Hematopoietic multipotent progenitor cell treated with erythropoietin and hydrocortisone succinate and interleukin-3 and kit ligand, for 17 days (in vitro differentiated cells): ENCODE measurements at places on chromosomes 3 and 15.

- DNase-seq, result no peak
Observed at GRCh38 chr3:88211096-88211890, 61.5 kb downstream of the C3orf38 start.

DNA sequence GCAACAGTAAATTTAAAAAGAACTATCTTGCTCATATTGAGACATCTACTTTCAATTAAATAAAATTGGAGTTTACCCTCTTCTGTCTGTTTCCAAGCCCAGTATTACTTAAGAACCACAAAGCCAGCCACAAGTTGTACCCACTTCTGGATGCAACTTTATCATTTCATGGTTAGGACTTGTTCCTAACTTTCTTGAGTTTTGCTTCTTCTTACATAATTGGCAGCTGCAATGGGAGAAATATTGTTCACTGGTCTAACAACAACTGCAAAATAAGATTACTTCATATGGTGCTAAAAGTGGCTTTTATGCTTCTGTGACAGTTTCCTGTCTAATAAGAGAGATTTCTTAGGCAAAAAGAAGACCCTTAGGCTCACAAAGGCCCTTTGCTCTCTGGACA lies 240.6 kb downstream of the OTOL1 start:
- DNase-seq, result no peak

DNA sequence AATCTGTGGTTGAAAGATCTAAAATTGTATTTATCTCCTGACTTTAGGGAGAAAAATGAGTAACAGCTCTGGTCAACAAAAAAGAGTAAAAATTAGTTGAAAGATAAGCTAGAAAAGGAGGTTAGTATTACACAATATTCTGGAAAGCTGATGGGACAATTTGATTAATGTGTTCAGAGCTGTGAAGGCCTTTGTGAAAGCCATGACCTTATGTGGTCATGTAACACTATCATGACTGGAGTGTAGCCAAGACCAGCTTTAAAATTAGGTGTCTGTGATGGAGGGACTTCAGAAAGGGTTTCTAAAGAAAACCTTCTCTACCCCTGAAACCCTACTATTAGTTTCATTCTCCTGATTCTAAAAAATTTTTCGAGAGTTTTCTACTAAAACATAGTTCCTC lies 127.2 kb downstream of the NFKBIZ start:
- DNase-seq, result no peak

GRCh38 chr15:36803773-36804172 lies 224.3 kb downstream of the CDIN1 start:
- no peak for DNase-seq

GRCh38 chr15:31974855-31975829 lies 55.2 kb upstream of the CHRNA7 start:
- peak; percentile 20 for DNase-seq

- peak; percentile 90 for DNase-seq
Observed at GRCh38 chr3:133851266-133851906, 44.3 kb downstream of the RAB6B start.

GRCh38 chr3:5466065-5466464 lies 278.6 kb downstream of the EDEM1 start:
- DNase-seq, result no peak

- DNase-seq, result no peak
Observed at GRCh38 chr3:76442374-76442915, 597.5 kb upstream of the ROBO2 start.

DNA sequence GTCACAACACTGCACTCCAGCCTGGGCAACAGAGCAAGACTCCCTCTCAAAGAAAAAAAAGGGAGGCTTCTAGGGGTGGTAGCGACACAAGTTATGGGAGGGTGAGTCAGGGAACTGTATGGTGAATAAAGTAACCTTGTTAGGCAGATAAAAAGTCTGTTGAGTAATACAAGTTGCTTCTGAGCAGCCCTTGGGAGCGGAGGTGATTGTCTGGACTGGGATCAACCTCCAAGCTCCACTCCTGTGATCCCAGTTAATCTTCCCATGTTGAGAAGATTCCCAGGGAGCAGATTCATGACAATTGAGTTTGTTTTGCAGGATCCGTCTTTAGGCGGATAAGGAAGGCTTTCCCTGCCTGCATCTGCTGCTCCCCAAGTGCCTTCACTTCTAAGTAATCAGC lies 335.9 kb downstream of the THSD4 start:
- DNase-seq, result no peak

- no peak for DNase-seq
Observed at GRCh38 chr15:75109021-75109735, 85.8 kb downstream of the PPCDC start.

- DNase-seq, result no peak
Observed at GRCh38 chr3:126656371-126657134, 1.6 kb upstream of the TXNRD3 start.

GRCh38 chr15:100224206-100225185 lies 117.3 kb downstream of the ADAMTS17 start:
- DNase-seq, result no peak

DNA sequence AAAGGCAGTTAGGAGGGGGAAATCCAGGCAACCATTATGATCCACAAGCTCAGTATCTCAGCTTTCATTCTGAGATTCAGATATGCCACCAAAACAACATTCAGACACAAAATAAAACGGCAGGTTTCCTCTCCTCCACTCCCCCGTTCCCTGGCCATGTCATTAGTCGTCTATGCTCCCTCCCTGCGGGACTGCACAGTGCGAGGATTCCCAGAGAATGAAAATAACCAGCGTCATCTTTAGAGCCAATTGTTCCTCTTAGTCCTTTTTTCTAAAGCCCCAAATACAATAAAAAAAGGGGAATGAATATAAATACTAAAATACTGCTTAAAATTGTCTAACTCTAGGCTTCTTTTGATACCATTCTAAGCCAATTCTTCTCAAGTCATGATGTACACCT lies 7.8 kb upstream of the SLCO3A1 start:
- no peak for DNase-seq

GRCh38 chr3:151171145-151171757 lies 31.8 kb downstream of the GPR171 start:
- DNase-seq, result no peak

DNA sequence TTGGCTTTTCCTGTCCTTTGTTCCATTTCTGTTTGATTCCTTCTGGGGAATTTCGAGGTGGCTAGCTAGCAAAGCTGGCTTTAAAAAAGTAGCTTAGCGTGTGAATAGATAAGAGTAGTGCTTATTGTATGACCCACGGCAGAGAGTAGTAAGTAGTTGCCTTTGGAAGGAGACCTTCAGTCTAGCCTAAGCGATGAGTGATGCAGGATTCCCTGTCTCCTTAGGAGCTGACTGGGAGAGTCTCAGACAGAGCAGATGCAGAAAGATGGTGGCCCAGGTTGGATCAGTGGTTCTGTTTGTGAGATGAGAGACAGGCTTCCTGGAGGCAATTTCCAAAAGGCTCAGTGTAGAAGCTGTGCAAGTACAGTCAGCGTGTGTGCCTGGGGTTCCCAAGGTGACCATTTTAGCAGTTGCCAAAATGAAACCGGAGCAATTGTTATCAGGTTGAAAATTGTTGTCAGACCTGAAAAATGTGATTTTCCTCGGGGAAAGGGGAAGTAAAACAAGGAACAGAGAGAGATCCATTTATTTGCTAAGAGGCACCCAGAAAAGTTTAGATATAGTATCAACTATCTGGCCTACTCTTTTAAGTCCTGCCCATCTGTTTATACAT lies 681 bp upstream of the IL5RA start:
- DNase-seq, result no peak

DNA sequence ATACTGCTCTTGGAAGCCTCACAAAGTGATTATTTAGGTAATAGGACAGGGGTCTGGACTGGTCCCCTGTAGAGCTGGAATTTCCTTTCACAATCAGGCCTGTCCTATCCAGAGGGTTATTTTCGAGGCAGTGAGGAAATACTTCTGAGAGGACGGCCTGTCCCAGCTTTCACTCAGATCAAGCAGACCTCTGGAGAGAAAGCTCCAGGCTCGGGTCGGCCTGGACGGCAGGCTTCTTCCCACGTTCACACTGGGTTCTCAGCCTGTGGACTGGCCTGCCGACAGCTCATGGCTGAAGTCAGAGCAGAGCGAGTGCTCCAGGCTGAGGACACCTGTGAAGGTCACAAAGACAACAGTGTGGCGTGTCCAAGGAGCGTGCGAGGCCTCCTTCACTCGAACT lies 405.3 kb downstream of the VPS13C start:
- no peak for DNase-seq

DNA sequence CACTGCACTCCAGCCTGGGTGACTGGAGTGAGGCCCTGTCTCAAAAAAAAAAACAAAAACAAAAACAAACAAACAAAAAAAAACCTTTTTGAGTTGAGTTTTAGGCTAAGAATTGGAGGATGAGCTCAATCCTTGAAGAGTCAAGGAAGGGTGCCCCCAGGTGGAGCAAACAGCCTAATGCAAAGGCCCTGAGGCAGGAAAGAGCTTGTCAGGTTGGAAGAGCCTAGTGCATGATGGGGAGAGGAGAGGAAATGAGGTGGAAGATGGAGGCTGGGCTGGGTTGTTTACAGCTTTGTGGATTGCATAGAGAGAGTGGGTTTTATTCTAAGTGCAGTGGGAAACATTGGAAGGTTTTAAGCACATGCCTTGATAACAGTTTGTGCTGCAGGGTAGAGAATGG lies 2.1 kb upstream of the SNX22 start:
- DNase-seq, result peak; percentile 76

GRCh38 chr3:73432023-73432705 lies 192.6 kb downstream of the PDZRN3 start:
- DNase-seq, result no peak

- DNase-seq, result peak; percentile 77
Observed at GRCh38 chr3:142027735-142028134, 121.6 kb downstream of the TFDP2 start.

DNA sequence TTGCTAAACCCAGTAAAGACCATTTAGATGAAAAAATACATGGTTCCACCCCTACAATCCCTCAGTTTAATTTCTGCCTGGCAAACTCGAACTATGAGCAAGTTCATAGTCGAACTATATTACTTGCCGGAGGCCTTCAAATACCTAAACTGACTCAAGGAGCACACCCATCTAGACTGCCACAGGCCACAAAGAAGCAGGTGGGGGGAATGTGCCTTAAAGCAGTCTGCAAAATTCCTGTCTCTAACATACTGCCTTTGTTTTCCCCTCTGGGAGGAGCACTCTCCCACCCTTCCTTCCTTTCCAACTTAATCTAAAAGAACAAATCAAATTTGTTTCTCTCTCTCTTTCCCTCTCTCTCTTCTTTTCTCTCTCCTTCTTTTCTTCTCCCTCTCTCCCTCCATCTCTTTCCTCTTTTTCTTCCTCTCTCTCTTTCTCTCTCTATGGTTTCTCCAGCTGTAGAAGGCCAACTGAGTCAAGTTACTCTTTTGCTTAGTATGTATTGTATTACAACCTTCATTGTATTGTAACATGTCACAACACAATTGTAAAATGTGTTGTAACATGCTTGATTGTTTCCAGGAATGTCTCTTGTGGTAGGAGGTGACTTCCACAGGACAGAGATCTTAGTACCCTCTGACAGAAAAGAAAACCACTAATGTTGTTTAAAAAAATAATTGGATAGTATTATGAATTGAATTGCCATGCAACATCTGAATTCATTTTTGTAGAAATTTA lies 496.3 kb downstream of the ROBO2 start:
- no peak for DNase-seq

DNA sequence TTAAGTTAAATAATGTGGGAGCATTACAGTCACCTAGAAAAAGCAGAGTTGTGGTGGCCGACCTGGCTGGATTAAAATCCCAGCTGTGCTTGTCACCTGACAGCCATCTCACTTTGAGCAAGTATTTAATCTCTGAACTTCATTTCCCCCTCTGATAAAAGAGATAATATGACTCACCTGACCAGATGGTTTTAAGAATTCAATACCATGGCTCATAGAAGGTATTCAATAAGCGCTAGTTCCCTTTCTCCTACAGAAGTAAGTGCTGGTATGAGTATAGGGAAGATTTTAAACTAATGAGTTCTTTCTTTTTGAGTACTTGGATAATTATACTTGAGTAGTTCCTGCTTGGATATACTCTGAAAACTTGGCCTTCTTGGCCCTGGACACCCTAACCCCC lies 325.5 kb downstream of the IL5RA start:
- no peak for DNase-seq

DNA sequence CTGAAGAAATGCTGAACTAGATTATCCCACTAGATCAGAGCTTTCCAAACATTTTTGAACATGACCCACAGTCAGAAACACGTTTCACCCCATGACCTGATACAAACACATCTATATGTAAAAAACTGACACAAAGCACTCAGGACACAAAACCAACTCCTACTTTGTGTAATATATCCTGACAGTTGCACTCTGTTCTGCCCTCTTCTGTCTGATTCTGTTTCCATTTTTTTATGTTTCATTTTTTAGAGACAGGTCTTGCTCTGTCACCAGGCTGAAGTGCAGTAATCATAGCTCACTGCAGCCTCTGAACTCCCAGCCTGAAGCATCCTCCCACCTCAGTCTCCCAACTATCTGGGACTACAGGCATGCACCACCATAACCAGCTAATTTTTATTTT lies 15.8 kb upstream of the RFTN1 start:
- DNase-seq, result no peak

- no peak for DNase-seq
Observed at GRCh38 chr3:32281570-32282106, 43.2 kb downstream of the CMTM8 start.

DNA sequence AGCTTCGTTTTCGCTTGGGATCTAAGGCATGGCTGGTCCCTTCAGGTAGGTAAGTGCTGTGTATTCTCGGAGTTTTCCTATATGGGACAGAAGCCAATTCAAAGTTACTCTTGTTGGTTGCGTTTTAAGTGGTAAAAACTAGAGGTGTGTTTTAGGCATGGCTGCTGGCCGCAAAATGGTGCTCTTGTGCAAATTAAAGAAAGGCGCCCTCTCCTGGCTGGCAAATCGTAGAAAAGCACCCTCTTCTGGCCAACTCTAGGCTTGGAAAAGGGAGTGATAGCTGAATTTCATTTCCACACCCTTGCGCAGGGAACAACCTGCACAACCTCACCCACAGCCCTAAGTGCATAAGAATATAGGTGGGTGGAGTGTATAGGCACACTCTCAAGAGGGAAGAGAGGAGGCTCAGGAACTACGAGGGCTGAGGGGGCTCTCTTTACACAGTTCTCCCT lies 23.5 kb downstream of the DRD3 start:
- peak; percentile 33 for DNase-seq

DNA sequence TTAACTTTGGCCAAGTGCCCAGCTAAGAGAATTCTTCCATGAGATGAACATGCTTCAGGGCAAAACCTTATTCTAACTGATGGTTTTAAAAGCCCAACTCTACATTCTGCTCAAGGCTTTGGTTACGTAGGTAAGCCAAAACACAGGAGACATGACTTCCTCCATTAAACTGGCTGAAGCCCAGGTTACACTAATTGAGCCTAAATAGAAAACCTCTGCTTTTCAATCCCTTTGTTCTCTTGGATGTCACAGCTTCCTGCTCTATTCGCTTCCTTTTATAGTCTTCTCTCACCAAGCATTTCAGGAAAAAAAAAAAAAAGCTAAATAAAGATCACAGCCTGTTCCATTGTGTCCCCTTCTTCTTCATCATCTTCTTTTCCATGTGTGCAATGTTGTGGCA lies 420.4 kb downstream of the TIGIT start:
- no peak for DNase-seq

- no peak for DNase-seq
Observed at GRCh38 chr3:12944413-12944812, 103.0 kb upstream of the RPL32 start.

- DNase-seq, result no peak
Observed at GRCh38 chr15:78996894-78997275, 52.0 kb upstream of the CTSH start.
